NCI-H510A (cell line): ENCODE measurements at places on chromosomes 5 and 9.

GRCh38 chr5:50657044-50657443 lies 9.4 kb upstream of the PARP8 start:
- no peak for DNase-seq

GRCh38 chr9:96719921-96720320 lies 58.0 kb downstream of the ZNF510 start:
- peak; percentile 14 for DNase-seq

DNA sequence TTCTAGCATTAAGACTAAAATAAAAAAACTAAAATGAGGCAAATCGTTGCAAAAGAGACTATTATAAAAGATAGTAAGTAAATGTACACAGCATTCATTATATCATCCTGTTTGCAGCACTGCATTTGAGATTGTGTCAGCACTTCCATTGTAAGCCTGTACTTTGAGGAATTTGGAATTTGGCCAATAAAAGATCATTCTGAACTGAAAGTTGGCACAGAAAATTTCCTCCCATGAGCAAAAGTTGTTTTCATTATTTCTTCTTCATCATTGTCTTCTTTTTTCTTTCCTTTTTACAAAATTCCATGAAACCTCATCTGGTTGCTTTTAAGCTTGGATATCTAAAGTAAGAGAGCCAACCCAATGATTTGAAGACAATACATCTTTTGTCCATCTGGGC lies 199.3 kb upstream of the ADAMTSL1 start:
- no peak for DNase-seq

- DNase-seq, result no peak
Observed at GRCh38 chr5:34717426-34718327, 61.5 kb downstream of the RAI14 start.

DNA sequence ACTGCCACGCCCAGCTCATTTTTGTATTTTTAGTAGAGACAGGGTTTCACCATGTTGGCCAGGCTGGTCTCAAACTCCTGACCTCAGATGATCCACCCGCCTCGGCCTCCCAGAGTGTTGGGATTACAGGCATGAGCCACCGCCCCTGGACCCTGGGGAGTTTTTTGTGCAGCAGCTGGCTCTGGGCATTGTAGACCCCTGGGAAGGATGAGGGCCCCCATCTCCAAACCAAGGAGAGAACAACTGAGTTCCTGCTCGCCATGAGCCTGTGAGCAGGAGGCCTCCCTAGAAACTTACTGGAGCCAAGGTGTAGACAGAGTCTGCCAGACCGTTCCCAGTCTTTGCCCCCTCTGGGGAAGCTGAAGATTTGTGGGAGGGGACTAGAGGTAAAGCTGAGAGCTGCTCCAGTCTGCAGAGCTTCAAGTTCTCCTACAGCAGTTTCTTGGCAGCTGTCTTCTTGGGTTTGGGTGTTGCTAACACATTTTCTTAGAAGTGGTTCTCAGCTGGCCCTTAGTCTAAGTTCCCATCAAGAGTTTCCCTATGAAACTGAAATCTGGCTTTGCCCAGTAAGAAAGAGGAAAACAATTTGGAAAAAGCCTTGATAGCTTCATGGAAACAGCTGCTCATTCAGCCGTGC lies 12.4 kb downstream of the NUDT2 start:
- DNase-seq, result no peak

- no peak for DNase-seq
Observed at GRCh38 chr5:32233696-32234447, 59.8 kb upstream of the GOLPH3 start.

DNA sequence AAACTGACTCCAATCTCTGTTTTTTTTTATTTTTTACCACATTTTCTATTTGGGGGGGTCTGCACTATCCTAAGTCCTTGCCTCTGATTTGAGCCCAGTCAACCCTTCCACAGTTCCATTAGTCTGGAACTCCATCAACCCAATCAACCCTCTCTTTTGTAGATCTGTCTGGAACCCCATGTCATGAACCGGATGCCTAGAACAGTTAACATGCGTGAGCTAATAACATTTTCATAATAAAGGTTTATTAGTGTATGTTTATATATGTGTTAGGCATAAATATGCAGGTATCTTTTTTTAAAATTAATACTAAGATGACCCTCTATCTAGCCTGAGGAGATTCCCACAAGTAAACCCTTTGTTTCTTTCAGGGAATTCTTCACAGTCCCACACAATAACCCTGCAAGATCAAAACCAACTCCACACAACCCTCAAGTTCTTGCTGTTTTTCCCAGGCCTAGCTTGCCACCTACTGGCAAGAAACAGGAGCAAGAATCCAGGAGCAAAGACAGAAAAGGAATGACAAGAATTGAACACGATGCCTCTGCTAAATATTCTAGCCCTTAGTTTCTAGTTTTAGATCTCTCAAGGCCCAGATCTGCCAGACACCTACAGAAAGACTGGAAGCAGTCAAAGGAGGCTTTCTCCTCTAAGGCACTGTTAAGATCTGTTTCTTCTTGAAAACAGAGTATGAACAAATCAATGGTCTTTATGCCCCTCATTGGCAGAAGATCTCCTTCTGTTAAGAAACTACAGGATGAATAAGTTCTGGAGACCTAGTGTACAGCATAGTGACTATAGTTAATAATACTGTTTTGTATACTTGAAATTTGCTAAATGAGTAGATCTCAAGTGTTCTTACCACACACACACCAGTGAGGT lies 100.4 kb downstream of the TRIM36 start:
- DNase-seq, result no peak

GRCh38 chr5:152456815-152457443 lies 51.9 kb upstream of the NMUR2 start:
- DNase-seq, result no peak

DNA sequence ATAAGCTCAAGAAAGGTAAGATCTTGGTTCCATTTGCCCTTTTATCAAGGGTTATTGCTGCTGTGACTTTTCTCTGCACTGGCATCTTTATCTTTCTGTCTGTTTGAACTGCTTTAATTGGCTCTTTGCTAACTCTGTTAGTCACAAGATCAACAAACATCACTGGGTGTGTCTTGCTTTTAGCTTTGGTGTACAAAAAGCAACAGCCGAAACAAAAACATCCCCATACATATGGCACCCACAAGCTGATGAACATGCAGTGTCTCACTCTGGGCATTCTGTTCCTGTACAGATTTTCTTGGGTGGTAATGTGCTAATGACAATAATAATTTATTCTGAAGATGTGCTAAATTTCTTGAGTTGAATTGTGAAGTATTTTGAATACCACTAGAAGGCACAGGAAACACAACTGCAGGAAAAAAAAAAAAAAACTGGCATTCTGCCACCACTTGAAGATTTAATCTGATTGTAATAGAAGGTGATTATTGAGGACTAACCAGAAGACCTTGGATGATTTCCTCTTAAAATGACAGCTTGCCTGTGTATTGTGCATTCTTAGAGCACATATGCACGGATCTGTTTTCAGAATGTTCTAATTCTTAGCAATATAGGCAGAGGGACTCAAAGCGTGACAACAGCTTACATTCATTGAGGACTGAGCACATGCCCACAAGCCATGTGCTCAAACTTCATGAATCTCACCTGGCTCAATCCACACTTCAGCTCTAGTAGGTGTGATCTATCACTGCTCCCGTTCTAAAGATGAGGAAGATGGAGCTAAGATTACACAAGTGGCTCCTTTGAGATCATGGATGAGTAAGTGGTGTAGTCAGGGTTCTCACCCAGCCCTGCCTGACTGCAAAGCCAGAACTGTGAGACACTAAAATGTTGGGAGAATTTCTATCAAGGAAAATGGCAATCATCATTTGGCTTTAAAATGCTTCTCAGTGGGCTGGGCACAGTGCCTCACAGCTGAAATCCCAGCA lies 96.4 kb downstream of the EBF1 start:
- DNase-seq, result no peak

- DNase-seq, result no peak
Observed at GRCh38 chr5:133198511-133198910, 146.7 kb downstream of the HSPA4 start.

DNA sequence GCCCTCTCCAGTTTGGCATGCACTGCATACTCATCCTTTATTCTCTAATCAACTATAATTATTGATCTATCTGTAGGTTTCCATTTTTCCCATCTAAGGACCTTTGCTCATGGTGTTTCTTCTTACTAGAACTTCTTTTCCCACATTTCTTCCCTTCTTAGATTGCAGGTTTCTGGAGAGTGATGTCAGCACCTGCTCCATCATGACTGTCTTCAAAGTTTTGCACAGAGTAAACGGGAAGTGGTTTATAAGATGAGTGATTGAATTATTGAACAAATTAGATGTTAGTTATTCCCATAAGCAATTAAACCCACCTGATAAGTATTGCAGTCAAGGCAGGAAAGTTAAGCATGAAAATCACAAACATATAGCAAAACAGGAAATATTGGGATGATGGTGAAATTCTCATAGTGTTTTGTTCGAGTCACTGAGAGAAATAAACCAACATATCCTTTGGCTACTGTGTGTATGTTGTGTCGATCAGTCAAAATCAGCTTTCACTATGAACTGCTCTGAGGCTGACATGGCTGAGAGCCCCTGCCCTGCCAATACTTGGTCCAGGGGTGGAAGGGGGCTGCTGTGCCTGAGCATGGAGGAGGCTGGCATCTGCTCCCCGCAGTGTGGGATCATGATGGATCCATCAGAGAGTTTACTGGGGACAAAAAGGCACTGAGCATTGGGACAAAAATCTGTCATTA lies 45.5 kb upstream of the S1PR3 start:
- DNase-seq, result no peak

- DNase-seq, result no peak
Observed at GRCh38 chr9:4704129-4704528, 24.8 kb downstream of the CDC37L1 start.

DNA sequence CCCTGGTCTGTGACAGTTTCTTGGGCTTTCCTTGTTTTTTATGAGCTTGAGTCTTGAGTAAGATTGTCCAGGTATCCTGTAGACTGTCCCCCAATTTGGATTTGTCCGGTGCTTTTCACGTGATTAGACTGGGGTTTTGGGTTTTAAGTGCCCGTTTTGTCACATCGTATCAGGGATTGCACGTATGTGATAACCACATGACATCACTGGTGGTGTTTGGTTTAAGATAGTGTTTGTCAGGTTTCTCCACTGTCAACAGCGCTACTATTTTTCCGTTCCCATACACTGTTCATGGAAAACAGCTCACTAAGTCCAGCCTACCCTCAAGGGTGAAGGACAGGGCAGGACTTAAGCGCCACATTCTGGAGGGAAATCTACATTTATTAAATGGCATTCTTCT lies 39.7 kb downstream of the LMNB1 start:
- DNase-seq, result no peak

DNA sequence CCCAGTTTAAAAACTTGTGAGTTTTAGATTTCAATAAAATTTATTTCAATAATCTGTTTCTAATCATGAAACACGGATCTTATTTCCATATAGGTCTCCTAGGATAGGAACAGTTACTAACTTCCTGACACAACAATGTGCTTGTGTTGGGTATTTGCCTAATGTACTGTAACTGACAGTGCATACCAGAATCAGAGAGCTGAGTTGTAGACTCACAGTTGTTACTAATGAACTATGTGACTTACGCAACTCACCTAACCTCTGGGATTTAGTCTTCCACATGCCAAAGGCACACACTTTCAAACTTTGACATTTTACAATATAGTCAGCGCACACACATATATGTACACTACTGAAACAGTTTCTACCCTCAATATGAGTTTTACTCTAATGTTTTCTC lies 77.7 kb downstream of the HOMER1 start:
- no peak for DNase-seq

- no peak for DNase-seq
Observed at GRCh38 chr5:64895748-64896147, 127.0 kb downstream of the CWC27 start.

DNA sequence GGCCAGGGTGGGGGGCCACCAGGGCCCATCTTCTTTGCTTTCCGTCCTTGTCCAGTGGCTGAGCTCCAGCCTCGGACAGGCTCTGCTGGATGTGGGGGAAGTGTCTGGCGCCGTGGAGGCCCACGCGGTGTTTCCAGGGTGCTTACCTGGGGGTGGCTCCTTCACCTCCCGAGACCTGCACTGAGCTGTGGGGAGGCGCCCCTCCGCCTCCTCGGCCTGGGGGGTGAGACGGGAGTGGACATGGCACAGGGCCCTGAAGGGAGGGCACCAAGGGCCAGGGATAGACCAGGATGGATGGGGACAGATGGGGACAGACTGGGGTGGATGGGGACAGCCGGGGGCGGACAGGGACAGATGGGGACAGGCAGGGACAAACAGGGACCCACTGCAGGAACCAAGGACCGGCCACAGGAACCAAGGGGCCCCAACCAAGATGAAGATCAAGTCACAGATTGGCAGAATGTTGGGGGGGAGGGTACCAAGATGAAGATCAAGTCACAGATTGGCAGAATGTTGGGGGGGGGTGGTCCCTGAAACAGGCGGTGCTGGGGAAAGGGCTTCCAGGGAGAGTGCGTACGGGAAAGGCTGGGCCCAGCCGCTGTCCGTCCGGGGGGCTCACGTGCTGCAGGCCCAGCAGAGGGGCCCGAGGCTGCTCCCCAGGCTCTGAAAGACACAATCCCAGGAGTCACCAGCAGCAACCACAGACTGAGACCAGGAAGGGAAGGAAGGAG lies 13.3 kb upstream of the QSOX2 start:
- DNase-seq, result no peak

DNA sequence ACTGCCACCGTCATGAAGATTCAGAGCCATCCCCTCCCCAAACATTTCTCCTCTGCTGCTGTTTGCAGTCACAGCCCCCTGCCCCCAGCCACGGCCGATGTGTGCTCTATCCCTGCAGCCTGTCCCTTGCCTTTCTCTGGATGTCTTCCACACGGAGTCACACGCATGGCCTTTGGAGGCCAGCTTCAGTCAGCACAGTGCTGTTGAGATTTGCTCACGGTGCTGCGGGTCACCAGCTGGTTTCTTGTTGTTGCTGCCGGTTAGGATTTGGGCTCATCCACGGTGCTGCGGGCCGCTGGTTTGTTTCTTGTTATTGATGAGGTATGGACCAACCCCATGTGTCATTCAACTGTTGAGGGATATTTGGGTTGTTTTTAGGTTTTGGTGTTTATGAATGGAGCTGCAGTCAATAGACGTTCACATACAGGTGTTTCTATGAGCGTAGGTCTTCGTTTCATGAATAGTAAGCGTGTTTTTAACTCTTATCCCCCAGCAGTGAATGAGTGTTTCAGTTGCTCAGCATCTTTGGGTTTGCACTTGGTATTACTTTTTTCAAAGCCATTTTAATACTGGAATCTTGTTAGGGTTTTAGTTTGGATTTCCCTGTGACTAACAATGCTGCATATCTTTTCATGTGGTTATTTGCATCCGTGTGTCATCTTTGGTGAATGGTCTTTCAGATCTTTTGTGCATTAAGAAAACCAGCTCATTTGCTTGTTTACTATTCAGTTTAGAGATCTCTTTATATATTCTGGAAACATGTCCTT lies 57.6 kb downstream of the AHRR start:
- DNase-seq, result no peak

DNA sequence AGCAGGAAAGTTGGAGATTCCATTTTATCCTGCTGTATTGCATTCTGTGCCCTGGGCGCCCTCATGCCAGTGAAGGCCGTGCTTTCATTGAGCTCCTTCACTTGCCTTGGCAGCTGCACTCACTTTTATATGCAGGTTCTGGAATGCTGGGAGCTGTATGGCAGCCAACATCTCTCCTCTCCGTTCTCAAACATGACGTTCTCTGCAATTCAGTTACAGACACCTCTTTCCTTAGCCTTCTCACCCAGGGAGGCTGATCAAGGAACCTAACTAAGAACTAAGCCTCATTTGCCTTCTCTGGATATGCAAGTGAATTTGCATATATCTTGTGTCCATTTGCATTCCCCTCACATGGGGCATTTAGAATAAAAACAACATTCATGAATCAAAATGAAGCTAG lies 29.4 kb upstream of the PURA start:
- no peak for DNase-seq

- no peak for DNase-seq
Observed at GRCh38 chr9:8158574-8158973, 359.0 kb upstream of the DMAC1 start.
